ENCODE measurements at places on chromosomes 1 and 21. TPM values are rescaled to one million over a fixed set of nuclear protein-coding genes. Genes with fewer than 3 reads are reported as not detected.

- DNase-seq = no peak
Measured at GRCh38 chr1:45200435-45200834, 6.0 kb downstream of the ZSWIM5 start.

DNA sequence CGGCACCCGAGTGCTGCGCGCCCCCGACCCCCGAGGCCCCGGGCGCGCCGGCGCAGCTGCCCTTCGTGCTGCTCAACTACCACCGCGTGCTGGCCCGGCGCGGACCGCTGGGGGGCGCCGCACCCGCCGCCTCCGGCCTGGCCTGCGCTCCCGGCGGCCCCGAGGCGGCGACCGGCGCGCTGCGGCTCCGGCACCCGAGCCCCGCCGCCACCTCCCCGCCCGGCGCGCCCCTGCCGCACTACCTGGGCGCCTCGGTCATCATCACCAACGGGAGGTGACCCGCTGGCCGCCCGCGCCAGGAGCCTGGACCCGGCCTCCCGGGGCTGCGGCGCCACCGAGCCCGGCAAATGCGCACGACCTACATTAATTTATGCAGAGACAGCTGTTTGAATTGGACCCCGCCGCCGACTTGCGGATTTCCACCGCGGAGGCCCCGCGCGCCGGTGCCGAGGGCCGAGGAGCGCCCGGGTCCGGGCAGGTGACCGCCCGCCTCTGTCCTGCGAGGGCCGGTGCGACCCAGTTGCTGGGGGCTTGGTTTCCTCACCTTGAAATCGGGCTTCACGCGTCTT lies 49.0 kb downstream of the SIM2 start:
- no peak for DNase-seq

DNA sequence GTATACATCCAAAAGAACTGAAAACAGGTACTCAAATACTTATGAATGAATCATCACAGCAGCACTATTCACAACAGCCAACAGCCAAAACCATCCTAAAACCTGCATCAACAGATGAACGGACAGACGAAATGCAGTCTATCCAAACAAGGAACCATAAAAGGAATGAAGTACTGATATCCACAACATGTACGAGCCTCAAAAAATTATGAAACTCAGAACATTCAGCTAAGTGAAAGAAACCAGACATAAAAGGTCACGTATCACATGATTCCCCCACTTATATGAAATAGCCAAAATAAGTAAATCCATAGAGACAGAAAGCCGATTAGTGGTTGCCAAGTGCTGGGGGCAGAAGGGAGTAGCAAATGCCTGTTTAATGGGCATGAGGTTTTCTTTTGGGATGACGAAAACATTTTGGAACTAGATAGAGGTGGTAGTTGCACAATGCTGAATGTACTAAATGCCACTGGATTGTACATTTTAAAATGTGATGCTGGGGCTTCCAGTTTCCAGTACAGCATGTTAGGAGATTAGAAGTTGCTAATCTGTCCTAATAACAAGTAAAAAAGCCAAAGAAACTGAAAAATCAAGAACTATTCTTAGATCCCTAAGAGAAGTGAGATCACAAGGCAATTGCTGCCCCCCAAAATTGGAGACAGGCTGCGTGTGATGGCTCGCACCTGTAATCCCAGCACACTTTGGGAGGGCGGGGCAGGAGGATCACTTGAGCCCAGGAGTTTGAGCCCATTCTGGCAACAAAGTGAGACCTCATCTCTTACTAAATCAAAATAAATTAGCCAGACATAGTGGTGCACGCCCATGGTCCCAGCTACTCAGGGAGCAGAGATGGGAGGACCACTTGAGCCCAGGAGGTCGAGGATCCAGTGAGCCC lies 25.3 kb downstream of the CLSTN1 start:
- no peak for DNase-seq

DNA sequence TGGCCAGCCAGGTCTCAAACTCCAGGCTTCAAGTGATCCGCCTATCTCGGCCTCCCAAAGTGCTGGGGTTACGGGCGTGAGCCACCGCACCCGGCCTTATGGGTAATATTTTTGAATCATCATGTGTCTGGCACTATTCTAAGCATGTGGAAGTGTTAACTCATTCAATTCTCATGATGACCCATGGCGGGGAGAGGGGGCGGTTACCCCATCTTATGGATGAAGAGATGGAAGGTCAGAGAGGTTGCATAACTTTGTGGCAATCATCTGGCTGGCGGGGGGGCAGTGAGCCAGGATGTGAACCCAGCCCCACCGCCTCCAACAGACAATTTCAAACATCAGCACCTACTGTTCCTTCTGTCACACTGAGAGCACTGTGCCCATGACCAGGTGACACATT lies 11.5 kb upstream of the TAS1R2 start:
- DNase-seq = no peak

DNA sequence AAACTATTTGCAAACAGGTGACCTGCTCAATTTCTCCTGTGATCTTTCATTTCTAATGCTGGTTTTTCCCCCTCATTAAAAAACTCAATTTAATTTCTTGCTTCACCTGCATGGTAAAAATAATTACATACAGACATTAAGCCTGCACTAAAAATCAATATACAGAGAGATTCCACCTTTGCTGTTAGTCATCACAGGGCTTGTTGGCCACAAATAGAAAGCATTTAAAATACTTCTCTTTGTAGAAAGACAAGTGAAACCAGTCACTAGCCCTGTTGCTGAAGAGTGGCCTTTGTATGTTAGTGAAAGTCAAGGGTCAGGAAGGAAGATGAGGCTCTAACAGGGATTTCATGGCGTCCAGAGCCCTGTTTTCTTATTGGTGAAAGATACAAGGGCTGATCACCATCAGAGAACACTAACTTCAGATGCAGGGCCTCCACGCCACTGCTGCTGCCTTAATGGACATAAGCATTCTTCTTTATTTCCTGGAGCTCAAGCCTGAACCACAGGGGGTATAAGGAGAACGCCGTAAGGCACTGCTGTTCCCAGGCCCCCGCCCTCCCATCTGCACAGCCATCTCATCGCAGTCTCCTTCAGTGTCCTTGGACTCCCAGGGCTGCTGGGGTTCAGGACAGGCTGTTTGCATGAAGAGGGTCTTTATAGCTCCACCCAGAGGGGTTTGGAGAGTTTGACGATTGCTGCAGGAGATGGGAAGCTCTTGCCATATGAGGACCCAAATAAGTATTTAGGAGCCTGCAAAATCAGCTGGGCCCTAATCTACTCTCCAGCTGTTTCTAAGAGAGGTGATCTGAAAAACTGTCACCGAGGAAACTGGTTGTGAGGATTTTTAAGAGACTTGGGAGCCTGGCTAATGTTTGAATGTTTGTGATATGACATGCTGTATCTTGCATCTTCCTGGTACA lies 117.3 kb upstream of the IRF2BP2 start:
- no peak for DNase-seq

DNA sequence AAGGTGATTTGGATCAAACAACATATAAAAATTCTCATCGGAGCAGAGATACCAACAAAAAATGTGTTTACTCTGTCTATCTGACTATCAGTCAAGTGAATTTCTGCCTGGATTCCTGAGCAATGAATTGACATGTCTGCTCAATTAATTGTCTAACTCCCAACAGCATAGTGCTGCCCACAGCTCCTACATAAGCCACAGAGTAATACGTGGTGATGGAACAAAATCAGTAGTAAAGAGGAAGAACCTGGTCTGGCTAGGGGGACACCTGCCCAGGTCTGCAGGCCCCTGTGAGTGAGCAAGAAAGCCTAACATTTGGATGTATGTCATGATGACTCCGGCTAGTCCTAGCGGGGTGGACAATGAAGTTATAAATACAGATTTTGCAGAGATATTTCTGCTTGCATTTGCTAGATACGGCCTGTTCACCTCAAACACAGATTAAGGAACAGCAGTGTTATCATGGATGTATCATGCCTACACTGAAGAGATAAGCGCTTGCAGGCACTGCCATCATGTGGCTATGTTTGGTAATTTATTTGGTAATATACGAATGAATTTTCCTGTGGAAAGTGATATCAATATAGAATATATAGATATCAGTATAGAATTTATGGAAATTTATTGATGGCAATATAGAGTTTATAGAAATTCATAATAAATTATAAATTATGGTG lies 69.6 kb upstream of the LRRC8B start:
- DNase-seq = peak; percentile 14

GRCh38 chr1:13494712-13495111 lies 19.1 kb downstream of the LRRC38 start:
- DNase-seq = no peak

- DNase-seq = no peak
Measured at GRCh38 chr1:17333081-17333480, 25.1 kb downstream of the PADI4 start.

GRCh38 chr1:233671286-233671685 lies 57.4 kb downstream of the KCNK1 start:
- DNase-seq = no peak

DNA sequence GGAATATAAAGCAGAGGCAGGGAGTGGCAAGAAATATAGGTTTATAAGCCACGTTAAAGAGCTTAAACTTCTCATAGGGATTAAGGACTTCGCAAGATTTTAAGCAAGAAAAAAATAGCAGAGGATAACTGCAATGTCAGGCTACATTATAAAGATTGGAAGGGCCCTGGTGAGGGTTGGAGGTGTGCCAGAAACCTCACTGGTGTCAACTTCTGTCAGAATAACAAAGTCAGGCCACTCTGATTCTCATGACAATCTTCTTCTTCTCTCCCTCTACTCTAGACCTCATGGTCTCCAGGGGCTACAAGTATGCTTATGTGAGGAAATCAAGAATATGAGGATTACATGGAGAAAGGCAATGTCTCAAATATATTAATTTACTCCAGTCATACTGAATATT lies 32.6 kb upstream of the FMO2 start:
- no peak for DNase-seq

DNA sequence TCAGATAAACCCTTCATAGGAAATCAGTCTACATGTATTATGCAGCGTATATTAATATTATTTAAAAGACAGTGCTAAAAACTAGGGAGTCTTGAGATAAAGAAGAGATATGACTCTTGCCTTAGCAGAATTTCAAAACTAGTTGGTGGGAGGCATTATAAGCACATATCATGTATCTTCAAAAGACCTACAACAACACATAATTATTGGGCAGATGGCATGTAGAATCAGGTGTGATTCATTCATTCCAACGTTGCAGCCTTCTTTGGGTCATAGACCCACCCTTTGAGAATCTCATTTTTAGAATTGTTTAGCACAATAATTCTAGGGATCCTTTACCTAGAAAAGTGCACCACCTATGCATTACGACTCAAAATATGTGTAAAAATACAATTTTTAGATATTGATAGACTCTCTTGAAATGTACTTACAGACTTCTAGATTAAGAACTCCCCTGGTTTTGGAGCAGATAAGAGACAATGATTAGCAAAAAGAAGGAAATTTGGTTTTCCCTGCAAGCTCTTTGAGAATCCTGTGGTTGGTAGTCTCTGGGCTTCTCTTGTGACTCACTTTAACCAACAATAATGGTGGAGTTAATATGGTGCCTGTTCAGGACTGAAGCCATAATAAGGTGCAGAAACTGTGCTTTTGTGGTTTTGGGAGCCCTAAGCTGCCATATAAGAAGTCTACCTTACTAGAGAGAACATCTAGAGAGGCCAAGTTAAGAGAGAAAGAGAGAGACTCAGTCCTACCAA lies 85.3 kb upstream of the RGS4 start:
- DNase-seq = no peak

DNA sequence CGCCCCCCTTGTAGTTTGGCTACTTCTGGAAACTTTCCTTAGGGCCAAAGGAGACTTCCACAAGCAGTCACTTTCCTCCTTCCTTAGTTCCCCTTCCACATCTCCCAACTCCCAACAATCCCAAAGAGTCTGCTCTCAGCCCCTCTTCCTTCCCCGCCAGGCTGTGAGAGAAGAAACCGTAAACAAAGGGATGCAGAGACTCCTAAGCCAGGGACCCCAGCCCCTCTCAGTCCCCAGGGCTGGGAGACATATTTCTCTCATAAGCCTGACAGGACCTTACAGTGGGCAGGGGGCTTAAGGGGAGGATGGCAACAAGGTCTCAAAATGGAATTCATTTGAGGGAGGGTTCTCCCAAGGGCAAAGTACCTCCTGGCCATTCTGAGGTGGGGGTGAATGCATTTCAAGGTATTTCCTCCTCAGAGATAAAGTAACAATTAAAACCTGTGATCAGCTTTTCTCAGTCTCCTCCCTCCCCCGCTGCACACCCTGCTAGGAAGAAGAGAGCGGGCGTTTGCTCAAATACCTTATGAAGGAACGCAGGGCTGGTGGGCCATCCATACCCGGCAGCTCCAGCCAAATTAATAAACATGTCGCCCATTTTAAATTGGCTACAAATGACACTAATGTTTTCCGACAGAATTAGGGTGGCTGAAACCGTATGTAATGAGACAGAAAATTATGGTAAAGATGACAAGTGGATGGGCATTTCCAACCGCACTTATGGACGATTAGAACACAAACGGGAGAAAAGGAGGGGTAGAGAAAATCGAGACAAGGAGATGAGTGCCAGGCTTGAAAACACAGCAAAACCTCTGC lies 4.0 kb downstream of the BARHL2 start:
- no peak for DNase-seq

- DNase-seq = no peak
Measured at GRCh38 chr1:54390655-54391054, 15.5 kb downstream of the SSBP3 start.

- DNase-seq = no peak
Measured at GRCh38 chr1:183203094-183203493, 17.0 kb downstream of the LAMC2 start.

DNA sequence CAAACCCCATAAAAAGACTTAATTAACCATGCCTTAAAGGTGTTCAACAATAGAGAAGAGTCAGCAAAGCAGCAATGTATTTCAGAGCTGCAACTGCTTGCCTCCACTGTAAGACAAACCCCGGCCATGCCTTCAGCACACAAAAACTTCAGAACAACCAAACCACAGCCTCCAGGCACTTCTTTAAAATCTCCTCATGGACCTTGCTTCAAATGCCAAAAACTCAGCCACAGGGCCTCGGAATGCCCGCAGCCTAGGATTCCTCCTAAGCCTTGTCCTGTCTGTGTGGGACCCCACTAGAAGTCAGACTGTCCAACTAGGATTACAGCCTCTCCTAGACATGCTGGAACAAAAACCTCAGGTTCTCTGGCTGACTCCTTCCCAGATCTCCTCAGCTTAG lies 208.1 kb upstream of the DUSP10 start:
- no peak for DNase-seq

DNA sequence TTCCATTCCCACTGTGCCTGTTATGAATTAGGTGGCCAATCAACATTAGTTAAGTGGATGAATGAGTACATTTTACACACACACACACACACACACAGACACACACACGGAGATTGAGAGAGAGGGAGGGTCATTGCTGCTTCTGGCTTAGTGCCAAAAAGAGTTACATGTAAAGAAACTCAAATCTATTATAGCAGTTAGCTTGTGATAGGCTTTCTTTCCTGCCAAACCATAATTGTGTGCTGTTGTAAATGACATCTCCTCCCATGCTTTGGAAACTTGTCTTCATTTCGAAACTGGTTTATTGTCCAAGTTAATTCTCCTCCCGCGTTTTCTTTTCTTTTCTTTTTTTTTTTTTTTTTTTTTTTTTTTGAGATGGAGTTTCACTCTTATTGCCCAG lies 1.4 kb upstream of the MT1HL1 start:
- DNase-seq = no peak

LINGO4 gene
- total RNA-seq = not detected

ENTREP3 gene
- total RNA-seq = 26.5 TPM
